RCC 7860 (cell line): ENCODE measurements at places on chromosomes 4 and X.

DNA sequence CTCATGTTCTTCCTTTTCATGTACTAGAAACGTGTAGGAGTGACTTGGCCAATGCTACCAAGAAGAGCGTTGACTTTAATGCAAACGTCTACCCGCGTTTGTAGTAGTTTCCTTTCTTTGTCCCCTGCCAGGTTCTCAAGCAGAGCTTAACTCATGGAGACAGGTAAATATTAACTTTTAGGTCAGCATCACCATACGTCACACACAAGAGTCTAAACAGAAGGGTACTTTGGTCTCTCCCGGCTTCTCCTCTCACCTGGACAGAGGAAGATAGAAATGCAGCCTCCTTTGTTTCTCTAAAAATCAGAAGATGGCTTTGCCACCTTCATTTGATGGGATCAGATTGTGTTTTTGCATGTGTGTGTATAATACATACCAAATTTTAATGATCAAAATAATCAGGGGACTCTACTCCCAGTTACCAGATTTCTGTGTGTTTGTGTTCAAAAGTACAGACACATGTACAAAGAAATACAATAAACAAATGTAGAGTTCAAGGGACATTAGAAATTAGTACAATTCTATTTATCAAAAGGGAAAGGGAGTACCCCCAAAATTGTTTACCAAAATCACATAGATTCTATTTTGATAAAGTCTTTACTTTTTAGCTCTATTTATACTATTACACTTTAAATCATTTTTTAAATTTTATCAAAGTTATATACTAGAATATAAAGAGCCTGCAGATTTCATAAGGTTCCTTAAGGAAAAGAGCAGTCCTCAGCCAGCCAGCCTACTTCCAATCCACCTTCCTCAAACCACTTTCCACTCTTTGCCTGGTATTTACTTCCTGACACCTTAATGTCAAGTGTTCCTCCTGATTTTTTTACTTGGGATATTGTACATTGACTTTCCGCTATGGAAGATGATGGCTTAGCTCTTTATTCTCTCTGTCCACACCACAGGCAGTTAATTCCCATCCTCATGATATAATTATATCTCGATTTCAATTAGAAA is 195.5 kb downstream of the RELL1 start:
- DNase-seq: no peak

DNA sequence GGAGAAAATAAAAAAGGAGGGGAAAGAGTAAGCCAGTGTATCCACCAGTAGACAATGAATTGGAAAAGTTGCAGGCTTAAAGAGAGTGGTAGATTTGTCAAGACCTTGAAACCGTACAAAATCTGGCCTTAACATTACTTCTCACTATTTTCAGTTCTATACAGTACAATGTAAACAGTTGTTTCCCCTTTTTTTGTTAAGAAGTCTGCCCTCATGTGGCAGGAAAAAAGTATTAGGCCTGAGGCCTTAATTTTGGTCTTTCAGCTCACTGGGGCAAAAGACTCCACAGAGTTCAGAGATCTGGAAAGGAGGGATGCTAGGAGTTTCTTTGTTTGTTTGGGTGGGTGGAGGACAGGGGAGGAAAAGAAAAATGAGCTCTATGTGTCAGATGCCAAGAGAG is 92.8 kb upstream of the CCDC160 start:
- no peak for DNase-seq

DNA sequence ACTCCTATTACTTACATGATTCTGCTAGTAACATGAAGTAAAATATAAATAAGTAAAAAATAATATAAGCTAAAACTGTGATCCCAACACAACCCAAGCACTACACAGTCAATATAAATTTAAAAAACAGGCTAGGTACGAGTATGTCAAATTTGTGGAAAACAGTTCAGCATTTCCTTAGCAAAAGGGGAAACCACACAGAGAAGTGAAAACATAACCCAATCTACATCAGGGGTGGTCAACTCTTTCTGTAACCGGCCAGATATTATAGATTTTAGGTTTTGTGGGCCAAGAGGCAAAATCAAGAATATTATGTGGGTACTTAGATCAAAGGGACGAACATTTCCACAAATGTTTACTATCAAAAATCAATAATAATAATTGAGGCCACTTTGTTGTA is 70.1 kb downstream of the CHST7 start:
- DNase-seq: no peak

DNA sequence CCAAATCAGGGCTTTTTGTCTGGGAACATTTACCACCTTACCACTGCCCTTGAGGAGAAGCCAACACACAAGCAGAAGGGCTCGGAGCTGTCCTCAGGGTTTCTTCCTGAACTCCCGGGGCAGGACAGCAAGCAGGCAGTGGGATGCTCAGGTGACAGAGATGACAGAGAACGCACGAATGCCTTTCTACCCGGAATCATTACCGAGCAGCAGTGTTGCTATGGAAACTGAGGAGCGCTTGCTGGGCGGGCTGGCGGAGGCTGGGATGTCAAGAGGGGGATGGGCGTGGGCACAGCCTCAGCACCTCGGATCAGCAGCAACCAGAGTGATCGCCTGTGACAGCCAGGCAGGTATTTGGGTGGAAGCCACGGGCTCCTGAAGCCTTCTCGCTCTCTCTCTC is 17.8 kb downstream of the SSR4 start:
- no peak for DNase-seq

DNA sequence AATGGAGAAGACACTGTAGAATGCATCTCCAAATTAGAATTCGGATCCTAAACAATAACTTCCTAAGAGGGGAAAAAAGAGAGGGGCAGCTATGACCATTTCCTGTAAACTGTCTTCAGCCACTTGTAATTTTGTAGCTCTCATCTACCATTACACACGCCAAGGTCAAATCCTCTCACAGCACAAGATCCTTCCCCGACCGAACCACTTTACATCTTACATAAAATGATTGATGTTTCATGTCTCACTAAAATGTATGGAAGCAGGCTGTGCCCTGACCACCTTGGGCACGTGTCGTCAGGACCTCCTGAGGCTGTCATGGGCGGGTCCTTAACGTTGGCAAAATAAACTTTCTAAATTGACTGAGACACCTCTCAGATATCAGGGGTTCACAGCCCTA is 24.1 kb upstream of the PBDC1 start:
- DNase-seq: peak; percentile 5

DNA sequence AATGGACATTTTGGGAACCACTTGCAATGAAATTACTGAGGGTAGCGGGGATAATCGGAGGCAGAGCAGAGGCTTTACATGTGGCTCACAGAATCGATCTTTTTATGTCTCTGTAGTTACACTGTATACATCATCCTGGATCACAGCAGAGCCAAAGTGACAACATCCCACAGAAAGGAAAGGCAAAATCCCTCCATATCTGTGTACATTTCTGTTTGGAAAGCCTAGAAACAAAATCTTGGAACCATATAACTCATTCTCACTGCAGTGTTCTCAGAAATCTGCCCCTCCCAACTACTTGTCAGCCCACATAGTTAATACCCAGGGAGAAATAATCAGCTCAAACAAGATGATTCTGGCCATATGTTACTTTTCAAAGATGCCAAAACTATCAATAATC is 211.6 kb downstream of the DCLK2 start:
- no peak for DNase-seq

DNA sequence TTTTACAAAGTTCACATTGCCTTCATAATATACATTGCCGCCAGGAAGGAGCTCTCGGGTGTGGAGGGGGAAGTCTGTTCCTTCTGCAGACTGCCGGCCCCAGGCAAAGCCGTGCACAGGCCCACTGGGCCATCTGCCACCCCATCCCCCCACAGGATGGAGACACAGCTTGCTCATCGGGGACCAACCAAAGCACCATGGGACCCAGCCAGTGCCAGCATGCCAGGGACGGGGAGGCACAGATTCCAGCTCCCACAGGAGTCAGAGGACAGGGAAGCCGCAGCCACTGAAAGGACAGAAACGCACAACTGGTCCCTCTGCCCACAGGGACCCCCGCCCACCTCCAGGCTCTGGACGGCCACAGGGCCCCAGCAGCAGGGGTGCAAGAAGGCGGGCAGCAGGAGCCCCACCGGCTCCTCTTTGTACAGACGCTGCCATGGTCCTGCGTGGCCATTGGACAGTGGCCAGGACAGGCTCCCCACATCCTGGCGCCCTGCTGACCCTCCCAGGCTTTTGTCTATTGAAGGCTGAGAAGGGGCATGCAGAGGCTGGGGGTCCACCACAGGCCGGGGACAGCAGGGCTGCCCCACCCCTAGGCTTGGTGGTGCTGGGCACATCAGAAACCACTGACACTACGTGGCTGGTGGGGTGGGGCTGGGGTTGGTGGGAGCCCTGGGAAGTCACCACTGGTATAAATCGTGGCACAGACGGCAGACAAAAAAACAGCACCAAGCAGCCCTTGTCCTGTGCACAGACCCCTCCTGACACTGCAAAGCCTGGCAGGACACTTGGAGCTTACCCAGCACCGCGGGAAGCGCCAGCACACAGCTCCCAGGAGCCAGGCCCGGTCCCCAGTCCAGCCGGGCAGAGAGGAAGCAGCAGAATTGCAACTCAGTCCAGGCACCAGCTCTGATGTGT is 89.0 kb downstream of the FAM53A start:
- DNase-seq: no peak

DNA sequence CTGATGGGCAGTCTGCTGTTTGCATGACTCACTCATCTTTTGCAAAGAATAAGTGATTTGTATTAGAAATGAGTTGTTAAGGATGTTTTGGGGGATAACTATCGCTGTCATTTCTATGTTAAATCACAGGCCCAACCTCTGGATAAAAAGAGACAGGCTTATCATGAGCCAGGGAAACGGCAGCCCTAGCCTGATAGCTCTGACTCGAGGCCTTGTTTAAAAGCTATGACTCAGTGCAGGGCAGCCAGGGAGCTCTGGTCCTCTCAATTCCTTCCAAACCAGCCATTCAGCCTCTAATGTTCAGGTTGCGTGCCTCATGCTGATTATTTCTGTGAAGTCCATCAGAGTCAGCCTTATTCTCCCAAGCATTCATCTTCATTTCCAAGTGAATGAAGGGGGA is 305.9 kb upstream of the HAND2 start:
- no peak for DNase-seq

- no peak for DNase-seq
These were observed 544.5 kb downstream of the PPP4R3C start for GRCh38 chrX:26918631-26919030.

DNA sequence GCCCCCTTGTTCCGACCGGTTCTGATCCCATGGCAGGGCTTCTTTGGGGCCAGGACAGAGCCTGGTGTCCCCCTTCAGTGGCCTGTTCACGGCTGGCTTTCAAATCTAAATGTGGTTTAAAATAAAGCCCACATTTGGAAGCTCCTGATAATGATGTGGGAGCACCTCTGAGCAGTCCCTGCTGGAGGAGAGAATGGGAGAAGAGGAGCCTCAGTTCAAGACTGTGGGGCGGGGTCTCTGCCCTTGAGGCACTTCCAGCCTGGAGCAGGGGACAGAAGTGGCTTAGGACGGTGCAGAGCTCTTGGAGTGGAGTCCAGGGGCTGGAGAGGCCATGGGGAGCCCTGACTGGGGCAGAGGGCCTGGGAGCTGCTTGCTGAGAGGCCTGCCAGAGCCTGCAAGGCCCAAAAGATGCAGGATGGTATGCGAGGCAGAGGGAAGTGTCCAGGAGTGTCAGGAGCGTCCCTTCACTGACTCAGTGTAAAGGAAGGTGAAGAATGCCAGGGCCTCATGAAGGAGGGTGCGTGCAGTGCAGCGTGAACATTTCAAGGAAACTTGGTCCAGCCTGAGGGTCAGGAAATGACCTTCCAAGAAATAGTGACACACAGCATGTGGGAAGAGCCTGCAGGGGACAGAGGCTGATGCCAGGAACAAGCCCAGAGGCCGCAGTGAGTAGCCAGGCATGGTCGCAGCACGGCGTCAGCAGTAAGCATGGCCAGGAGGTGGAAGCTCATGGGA is 21.1 kb upstream of the TADA2B start:
- peak; percentile 98 for DNase-seq

- DNase-seq: no peak
These were observed 128.2 kb upstream of the OTUD4 start for GRCh38 chr4:145308598-145308997.

- no peak for DNase-seq
These were observed 24.7 kb upstream of the IL13RA1 start for GRCh38 chrX:118702741-118703140.

- no peak for DNase-seq
These were observed 442.2 kb downstream of the PABPC4L start for GRCh38 chr4:133759428-133759827.

DNA sequence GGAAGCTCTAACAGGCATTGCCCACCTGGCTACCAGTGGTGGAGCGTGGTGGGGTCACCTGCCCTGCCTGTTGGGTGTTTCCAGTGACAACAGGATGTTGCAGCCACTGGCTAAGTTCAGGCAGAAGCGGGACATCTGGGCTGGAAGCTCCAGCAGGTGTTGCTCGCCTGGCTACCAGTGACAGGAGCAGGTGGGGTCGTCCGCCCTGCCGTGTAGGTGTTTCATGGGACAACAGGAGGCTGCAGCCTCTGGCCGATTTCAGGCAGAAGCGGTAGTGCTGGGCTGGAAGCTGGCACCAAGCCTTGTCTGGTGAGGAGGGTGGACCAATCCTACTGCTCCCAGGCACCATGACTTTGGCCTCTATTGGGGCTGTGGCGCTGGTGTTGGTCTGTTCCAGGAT is 39.4 kb downstream of the RIPPLY1 start:
- DNase-seq: no peak

- no peak for DNase-seq
These were observed 46.1 kb downstream of the AFAP1 start for GRCh38 chr4:7893539-7893938.

DNA sequence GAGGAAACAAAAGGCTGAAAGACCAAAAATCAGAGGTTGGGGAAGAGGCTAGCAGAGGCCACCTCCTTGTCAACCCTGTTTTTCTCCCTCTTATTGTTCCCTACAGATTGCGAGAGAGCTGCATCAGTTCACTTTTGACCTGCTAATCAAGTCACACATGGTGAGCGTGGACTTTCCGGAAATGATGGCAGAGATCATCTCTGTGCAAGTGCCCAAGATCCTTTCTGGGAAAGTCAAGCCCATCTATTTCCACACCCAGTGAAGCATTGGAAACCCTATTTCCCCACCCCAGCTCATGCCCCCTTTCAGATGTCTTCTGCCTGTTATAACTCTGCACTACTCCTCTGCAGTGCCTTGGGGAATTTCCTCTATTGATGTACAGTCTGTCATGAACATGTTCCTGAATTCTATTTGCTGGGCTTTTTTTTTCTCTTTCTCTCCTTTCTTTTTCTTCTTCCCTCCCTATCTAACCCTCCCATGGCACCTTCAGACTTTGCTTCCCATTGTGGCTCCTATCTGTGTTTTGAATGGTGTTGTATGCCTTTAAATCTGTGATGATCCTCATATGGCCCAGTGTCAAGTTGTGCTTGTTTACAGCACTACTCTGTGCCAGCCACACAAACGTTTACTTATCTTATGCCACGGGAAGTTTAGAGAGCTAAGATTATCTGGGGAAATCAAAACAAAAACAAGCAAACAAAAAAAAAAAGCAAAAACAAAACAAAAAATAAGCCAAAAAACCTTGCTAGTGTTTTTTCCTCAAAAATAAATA is 179.9 kb downstream of the AR start:
- DNase-seq: no peak

- DNase-seq: no peak
These were observed 30.9 kb downstream of the FAM9B start for GRCh38 chrX:9003041-9003440.

- no peak for DNase-seq
These were observed 16.8 kb upstream of the IGSF1 start for GRCh38 chrX:131305926-131306325.

GRCh38 chr4:173448103-173448502 is 49.2 kb upstream of the SCRG1 start:
- DNase-seq: no peak
